ENCODE measurements at places on chromosomes 7 and 10.

GRCh38 chr7:79090543-79090942 lies 362.9 kb downstream of the MAGI2 start:
- no peak for DNase-seq

DNA sequence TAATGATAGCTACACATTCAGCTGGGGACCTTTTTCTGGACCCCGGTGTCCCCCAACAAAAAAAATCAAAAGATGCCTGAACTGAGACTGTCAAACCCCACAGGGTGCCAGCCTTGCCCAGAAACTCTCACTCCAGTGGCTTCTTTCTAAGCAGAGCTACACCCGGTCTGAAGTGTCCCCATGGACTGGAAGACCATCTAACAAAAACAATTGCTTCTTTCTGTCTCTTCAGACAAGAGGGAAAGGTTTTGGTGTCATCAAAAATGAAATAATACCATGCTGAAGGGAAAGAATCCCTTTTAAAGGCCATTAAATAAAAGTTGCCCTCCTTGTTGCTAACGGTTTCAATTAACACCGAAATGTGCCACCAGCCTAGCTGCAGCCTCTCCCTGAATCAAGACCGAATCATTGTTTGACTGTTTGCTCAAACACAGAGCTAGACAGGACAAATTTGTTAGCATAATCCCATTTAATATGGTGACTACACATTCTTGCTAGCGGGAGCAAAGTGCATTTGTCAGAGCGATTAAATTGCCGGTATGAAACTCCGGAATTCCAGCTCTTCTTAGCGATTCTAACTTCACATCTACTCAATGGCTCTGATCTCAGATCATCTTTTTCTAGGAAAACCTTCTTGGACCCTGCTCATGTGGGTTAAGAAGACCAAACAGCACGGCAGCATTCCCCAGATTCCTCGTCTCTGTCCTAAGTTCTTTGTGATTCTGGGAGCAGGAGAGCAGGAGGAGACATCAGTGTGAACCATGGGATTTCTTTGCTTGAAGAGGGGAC lies 397.5 kb upstream of the PRKCQ start:
- no peak for DNase-seq

GRCh38 chr10:42981358-42982236 lies 95.3 kb upstream of the RET start:
- DNase-seq = no peak

GRCh38 chr10:14153570-14154055 lies 177.1 kb downstream of the FRMD4A start:
- no peak for DNase-seq

DNA sequence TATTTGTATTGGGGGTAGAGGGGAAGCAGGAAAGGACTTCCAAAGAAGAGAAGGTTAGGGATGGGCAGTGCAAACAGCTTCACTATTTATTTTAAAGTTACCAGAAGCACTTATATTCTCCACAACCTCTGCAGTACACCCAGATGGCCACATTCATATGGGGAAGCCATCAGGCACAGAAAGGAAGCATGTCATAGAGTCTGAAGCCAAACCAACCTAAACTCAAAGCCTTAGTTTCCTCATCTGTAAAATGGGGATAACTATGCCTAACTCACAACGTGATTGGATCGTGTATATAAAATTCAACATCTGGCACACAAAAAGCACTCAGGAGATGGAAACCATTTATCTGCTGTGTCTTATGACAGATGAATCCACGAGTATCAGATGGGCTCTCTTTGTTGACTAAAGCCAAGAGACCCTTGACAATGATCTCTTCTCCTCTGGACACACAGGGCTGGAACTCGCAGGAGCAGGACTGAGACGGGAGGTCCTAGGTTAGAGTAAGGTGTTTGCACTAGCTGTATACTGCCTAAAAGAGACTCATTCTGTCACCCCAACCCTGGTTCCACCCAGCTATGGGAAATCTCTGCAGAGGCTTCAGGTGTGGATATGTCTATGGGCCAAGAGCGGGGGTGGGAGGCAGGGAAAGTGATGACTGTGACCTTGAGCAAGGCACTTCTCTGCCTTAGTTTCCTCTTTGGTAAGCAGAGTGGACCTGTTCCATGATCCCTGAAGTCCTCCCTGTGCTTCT lies 1.8 kb downstream of the KIAA1549 start:
- no peak for DNase-seq

GRCh38 chr7:97118306-97118917 lies 914 bp downstream of the SDHAF3 start:
- DNase-seq = no peak
